ENCODE measurements at places on chromosomes 2 and 18.
A peak's percentile ranks its signal among the peaks of the same experiment; 100 is the strongest.

DNA sequence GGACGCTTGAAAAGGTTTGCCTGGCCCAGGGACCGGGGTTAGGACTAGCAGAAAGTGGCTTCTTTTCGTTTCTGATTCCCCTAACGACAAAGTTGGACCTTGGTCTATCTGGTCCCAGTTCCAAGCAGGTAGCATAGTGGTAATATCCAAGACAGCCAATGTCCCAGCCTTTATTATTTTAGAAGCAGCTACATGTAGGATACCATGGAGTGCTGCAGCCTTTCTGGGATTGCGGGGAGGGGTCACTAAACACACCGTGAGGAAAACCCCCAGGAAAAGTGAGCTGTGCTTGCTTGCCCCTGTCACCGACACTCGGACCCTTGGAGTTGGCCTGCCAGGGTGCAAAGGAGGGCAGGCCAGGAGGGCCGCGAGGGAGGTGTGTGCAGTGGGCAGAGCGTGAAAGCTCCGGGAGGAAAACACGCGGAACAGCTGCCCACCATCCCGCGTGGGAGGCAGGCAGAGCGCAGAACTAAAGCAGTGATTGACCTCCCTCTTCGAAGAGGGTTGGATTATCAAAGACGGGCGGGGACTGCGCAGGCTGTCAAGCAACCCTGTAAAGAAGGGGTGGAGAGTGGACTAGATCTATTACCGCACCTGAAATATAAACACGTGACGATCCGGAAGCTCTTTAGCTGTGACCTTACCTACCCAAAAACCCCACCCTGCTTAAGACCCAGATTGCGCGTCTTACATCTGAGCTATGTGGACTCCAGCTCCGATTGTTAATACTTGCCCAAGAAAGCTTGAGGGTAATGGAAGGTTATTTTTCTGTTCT is 624 bp upstream of the MAP4K3 start:
- no peak for DNase-seq

GRCh38 chr18:21289827-21290226 is 47.8 kb downstream of the GREB1L start:
- DNase-seq, result no peak

DNA sequence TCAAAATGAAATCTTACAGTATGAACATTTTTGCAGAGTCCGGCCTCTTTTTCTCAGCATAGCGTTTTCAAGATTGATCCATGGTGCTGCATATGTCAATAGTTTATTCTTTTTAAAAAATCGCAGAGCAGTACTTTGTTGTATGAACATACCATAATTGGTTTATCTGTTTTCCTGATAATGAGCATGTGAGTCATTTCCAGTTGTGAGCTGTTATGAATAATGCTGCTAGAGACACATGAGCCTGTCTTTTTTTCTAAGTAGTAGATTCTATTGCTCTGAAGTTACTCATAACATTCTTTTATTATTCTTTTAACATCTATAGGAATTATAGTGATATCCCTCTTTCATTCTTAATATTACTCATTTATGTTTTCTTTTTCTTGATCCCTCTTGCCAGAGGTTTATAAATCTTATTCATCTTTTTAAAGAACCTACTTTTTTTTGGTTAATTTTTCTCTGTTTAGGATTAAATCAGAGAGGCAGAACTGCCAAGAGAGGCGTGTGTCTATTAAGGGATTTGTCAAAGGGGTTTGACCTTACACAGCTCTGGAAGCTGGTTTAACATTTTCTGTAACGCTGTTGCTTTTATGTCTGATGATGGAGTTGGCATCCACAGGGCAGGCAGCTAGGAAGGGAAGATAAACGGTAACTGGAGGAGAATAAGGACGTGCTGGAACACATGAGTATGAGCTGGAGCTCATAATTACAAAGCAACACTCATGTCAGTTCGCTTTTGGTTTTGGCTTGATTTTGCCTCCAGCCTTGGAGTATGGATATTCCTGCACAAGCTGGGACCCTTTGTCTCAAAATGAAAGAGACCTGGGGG is 47.4 kb downstream of the MGAT5 start:
- DNase-seq, result no peak

DNA sequence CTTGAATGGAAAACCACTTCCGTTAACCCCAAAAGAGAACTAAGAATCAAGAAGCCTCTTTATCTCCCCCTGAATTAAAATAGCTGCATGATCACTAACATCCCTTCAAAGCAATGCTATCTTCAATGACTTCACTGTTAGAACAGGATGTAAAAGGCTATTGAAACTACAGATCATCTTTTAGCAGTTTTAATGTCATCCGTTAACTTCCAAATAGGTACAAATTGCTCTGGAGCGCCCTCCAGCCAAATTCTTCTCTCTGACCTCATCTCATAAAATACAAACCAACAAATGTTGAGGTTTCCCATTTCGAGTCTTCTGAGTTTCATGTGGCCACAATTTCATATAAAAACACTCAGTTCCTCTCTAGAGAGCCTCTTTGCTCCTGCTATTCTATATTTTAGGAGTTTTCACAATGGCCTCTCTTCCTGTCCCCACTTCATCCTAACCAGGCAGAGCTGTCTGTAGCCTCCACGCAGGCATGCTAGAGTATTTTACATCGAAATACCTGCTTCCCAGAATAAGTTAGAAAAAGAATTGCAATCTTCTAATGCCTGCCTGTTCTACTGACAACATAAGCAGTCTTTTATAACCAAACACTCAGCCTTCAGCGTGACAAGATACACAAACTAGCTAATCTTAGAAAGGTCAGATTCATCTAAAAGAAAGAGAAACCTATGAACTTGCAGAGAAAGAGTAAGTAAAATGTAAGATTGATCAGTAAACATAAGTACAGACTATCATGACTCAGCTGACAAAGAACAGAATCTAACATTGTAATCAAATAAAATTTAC is 37.9 kb downstream of the B4GALT6 start:
- no peak for DNase-seq

GRCh38 chr2:41313082-41313481 is 734.7 kb upstream of the PKDCC start:
- DNase-seq, result no peak

- DNase-seq, result no peak
Measured at GRCh38 chr2:33160191-33160590, 213.4 kb downstream of the LTBP1 start.

GRCh38 chr2:216987252-216987821 is 127.5 kb upstream of the TNP1 start:
- DNase-seq, result no peak

- peak; percentile 22 for DNase-seq
Measured at GRCh38 chr2:45993476-45993991, 303.7 kb upstream of the EPAS1 start.

- DNase-seq, result no peak
Measured at GRCh38 chr2:239738159-239738558, 287.0 kb downstream of the NDUFA10 start.

DNA sequence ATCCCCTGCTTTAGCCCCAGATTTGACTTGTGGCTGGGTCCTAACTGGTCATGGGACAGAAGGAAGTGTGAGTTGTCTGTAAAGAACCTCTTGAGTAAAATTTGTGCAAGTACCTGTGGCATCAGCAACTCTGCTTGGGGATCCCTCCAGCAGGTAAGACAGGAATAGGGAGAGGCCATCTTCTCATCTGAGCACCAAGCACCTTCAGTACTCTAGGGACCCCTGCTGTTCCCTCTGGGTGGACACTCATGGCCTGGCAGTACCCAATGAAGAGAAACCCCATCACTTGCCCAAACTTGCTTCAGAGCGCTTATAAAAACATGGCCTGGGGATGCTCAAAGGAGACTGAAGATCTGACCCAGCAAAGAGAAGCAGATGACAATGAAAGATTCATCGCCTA is 297.8 kb downstream of the SP3 start:
- DNase-seq, result no peak

DNA sequence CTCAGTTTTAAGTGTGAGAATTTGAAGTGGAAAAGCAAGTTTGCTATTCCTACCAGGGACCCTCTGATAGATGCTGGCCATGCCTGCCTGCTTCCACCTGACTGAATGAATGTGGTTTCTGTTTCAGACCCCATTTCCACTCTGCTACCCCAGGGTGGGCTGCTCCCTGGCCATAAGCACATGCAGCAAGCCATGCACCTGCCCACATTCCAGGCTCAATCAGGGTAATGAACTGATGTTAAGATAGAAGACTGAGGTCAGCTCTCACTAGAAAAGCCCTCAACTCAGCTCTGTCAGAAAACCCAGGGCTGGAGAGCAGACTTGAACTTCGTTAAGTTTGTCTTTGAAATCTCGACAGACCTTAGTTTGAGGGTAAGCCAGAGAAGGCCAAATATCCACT is 333.9 kb downstream of the CYRIA start:
- no peak for DNase-seq

GRCh38 chr2:27407798-27408491 is 1.4 kb downstream of the PPM1G start:
- DNase-seq, result no peak

DNA sequence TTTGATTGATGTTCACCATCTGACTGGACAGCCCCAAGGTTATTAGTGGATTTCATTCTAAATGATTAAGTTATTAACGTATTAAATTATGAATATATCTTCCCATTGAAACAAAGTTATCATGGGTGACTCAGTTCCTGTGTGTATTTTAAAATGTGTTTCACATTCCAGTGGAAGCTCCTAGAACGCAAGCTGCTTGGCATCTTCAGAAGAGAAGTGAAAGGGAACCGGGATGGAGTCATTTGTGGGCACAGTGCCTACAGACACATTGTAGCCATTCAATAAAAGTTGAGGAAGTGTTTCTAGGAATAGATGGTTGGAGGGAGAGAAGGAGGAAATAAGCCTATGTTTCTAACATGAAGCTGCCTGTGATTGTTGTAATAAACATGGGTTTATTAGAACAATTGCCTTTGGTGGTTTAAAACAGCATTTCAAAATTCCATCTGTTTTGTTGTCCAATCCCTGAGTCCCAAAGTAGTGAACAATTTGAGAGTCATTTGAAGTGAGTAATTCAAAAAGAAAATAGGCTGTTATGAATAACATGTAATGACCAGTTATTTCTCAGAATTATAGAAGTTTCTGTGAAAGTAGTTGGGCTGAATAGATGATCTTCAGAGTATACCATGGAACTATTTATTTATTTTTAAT is 143.5 kb downstream of the PKP4 start:
- DNase-seq, result no peak

DNA sequence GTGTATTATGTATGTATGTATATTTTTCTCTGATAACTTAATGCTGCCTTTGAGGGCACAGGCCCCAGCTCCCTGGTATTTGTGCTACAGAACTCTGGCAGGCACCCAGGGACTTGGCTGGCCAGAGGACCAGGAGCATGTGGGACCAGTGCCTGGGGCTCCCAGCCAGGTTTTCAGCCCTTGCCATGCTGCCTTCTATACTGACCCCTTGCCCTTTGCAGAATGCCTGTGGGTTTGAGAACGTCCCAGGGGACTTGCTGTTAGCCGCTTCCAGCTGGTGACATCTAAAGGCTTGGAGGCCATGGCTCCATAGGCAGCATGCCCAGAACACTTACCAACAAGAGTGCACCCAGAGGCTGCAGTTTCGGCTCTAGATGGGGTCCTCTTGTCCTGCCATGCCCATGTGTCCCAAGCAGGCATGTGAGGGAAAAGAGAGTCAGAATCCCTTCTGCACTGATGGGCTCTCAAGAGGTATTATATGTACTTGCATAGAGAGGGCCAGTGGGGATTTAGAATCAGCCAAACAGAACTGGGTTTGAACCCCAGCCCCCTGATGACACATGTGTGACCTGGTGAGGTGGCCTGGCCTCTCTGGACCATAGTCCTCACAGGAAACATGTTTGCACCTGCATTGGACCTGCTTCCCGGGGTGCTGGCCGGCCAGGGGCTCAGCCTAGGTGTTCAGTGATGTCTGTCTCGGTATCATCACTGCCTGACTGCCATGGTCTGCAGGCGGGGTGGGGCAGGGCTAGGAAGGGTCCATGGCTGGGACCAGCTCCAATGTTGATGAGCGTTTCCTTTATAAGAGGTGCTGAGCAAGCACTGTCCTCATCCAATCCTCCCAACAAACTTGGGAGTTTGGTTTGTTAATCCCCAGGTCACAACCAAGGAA is 119.2 kb upstream of the FHL2 start:
- no peak for DNase-seq

DNA sequence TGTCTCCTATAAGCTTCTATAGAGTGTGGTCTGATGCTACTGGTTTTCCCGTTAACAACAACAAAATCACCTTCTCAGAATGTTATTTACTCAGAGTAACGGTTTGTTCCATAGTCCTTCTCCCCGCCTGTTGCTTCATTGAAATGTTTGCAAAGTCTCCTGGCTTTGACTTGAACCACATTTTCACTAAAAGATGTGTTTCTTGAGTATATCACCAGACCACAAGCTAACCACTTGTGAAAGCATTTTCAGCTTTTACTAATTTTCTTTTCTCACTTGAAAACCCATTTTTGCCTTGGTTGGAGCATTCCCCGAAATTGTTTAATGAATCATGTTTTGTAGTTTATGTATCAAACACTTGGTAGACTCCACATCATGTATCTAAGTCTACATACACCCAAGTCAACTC is 121.2 kb downstream of the DPP4 start:
- no peak for DNase-seq

DNA sequence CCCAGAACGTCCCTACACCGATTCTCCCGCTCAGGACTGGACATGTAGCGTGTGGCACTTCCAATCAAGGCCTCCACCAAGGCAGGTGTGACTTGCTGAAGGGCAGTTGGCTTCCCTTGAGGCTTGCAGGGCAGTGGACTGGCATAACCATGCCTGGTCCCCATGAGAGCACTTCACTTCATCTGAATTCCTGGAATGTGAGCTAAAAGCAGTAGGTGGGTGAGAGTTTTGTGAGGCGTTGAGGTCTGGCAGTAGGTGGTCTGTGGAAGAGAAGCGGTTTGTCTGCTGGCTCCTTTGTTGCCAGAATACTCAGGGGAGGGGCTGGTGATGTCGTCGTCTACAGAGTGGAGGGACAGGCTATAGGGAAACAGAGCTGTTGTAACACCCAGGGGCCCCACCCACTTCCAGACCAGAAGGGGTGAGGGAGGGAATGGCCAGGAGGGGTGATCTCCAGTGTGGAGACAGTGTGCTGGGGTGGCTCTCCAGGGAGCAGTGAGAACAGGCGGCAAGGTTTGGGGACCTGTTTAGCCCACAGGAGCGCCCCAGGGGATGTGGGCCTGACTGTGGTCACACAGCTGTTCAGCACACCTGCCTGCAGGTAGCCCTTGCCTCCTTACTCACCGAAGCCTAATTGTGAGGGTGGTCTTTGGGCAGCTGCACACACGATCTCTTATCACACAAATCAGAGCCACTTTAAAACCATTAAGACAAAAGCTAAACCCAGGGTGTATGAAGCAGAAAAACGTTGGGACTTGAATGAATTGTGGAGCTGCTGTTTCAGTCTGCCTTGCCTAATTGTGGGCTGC is 21.5 kb upstream of the ALKAL2 start:
- DNase-seq, result no peak

GRCh38 chr2:134975281-134976009 is 56.8 kb downstream of the CCNT2 start:
- DNase-seq, result no peak

- DNase-seq, result no peak
Measured at GRCh38 chr18:72114801-72115594, 429.1 kb downstream of the CBLN2 start.

- DNase-seq, result no peak
Measured at GRCh38 chr18:57771193-57771592, 31.9 kb downstream of the ATP8B1 start.

All from stimulated activated CD8-positive, alpha-beta memory T cell treated with anti-CD3 and anti-CD28 coated beads, Interleukin-15, amount 100 ng/mL, for 1 hour (primary cell).